Activated CD4-positive, alpha-beta T cell treated with anti-CD3 and anti-CD28 coated beads, Interleukin-2, amount 50 U/mL, for 24 hours (primary cell): ENCODE measurements at places on chromosomes 1 and 21.

GRCh38 chr1:228009828-228010775 is 3.3 kb downstream of the WNT3A start:
- no peak for DNase-seq

- DNase-seq, result no peak
These were observed 165.9 kb downstream of the PRDM2 start for GRCh38 chr1:13865851-13866250.

DNA sequence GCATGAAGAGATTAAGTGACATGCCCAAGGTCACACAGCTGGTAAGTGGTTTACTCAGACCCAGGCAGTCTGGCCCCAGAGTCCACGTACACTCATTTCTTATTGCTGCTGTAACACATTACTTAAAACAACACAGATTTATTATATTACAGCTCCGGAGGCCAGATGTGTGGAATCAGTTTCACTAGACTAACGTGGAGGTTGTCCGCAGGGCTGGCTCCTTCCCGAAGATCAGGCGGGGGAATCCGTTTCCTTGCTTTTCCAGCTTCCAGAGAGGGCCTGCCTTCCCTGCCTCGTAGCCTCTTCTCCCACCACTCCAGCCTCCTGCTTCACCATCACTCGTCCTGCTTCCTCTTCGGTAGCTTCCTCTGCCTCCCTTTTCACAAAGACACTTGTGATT is 81.2 kb downstream of the KCNN3 start:
- no peak for DNase-seq

GRCh38 chr1:18951818-18952391 is 4.6 kb downstream of the IFFO2 start:
- peak; percentile 81 for DNase-seq

- DNase-seq, result no peak
These were observed 639.7 kb downstream of the LMO4 start for GRCh38 chr1:87968197-87968955.

GRCh38 chr1:162580308-162580707 is 18.8 kb downstream of the UAP1 start:
- no peak for DNase-seq

DNA sequence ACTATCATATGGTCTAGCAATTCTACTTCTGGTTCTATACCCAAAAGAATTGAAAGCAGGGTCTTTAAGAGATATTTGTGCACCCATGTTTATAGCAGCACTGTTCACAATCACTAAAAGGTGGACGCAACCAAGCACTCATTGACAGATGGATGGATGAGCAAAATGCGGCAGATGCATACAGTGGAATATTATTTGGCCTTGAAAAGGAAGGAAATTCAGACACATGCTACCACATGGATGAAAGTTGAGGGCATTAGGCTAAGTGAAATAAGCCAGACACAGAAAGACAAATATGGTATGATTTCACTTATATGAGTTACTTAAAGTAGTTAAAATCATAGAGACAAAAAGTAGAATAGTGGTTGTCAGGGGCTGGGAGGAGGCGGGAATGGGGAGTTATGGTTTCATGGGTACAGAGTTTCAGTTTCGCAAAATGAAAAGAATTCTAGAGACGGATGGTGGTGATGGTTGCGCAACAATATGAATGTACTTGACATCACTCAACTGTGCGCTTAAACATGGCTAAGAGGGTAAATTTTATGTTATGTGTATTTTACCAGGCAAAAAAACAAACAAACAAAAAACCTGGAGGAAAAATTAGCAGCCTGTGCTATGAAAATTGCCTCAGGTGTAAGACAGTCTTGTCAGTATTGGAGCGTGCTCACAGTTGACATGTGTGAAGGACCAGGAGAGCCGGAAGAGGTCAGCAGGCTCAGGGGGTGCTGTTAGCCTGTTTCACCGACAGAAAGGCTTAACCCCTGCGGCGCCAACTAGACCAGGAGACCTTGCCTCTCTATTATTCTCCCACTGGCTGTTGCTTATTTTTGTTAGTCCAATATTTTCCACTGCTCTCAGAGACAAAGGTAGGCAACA is 26.5 kb downstream of the CD247 start:
- no peak for DNase-seq

DNA sequence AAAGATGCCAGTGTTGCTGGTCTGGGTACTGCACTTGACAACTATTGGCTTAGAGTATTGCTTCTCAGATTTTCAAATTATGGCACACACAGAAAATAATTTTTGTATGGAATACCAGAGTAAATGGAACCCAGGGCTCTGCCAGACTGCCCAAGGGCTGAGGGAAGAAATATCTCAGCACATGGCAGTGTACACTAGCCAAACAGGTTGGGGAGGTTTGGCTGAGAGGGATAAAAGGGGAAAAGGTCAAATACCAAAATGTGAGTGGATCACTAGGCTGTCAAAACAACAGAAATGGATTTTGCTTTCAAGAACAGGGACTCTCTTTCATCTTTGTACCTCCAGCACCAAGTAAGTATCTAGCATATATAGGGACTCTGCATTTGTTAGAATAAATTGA is 3.0 kb upstream of the RGS8 start:
- DNase-seq, result no peak

GRCh38 chr1:27366411-27367159 is at the start of gene MAP3K6:
TSS of gene MAP3K6 (minus strand) at chr1:27366961. CDS start at chr1:27366597, 364 bp downstream.
- no peak for DNase-seq

- no peak for DNase-seq
These were observed 2.2 kb upstream of the ADORA3 start for GRCh38 chr1:111505641-111506119.

GRCh38 chr1:84434801-84435549 is 36.7 kb downstream of the DNASE2B start:
- no peak for DNase-seq

DNA sequence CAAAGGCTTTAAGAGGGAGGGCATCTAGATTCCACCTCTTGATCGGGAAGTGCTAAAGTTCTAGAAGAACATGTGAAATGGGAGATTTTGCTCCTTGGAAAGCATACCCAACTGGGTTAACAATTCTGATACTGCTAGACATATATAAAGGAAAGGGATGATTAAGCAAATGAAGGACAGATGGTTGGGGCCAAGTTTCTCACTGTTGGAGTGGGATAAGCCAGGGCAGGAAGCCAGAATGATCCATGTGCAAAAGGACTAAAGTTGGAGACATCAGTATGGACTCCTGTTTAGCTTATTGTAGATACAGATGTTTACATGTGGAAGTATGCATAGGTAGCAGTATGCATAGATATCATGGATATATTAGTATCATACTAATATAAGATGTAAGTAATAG is 16.8 kb downstream of the PLA2G5 start:
- no peak for DNase-seq

GRCh38 chr1:78373676-78374075 is 117.1 kb upstream of the PTGFR start:
- DNase-seq, result no peak

GRCh38 chr1:44100183-44100868 is 18.3 kb upstream of the KLF17 start:
- DNase-seq, result no peak

GRCh38 chr1:211731456-211732292 is 56.3 kb upstream of the NEK2 start:
- DNase-seq, result no peak

GRCh38 chr1:38541223-38541622 is 318.3 kb downstream of the RRAGC start:
- no peak for DNase-seq

GRCh38 chr1:21935393-21935804 is 1.7 kb downstream of the HSPG2 start:
- no peak for DNase-seq

GRCh38 chr1:27992276-27992675 is 32.5 kb downstream of the XKR8 start:
- DNase-seq, result peak; percentile 3

DNA sequence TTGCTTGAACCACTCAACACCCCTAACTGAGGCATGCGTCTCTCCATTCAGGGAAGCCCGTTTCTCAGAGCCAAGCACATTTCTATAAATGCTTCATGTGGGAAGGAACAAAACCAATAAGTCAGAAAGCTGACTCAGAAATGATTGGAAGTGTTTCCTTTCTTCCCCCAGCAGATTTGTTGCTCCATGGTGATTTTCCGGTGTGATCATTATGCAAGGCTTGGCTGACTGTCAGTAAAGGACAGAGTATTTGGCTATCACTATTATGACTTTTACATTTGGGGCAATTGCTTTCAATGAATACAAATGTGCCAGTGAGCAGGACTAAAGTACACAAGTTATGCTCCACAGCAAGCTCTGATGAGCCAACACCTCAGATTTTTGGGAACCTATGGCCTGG is 53.3 kb upstream of the ZC3H11B start:
- DNase-seq, result no peak

DNA sequence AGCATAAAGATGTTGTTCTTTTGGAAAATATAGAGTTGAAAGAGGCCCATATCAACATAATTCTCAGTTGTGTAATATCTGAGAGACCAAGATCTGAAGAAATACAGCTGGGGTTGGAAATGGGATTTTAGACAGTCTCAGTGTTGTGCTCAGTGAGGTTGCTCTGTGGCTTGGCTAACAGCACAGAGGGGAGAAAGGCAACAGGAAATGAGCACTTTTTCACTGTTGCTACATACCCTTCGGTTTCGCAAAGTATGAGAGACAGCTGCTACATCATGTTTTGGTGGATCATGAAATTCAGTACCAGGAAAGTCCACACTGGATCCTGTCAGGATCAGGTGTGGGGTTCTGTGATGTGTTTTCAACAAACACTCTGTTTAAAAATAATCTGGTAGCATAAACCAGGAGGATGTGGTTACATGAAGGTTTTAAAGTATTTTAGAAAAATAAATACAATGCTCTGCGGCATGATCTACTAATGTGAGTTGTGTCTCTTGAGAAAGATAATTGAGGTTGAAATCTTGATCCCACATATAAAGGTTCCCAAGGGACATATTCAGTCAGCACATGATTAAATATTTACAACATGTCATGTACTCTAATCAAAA is 7.0 kb upstream of the GPR88 start:
- DNase-seq, result no peak

DNA sequence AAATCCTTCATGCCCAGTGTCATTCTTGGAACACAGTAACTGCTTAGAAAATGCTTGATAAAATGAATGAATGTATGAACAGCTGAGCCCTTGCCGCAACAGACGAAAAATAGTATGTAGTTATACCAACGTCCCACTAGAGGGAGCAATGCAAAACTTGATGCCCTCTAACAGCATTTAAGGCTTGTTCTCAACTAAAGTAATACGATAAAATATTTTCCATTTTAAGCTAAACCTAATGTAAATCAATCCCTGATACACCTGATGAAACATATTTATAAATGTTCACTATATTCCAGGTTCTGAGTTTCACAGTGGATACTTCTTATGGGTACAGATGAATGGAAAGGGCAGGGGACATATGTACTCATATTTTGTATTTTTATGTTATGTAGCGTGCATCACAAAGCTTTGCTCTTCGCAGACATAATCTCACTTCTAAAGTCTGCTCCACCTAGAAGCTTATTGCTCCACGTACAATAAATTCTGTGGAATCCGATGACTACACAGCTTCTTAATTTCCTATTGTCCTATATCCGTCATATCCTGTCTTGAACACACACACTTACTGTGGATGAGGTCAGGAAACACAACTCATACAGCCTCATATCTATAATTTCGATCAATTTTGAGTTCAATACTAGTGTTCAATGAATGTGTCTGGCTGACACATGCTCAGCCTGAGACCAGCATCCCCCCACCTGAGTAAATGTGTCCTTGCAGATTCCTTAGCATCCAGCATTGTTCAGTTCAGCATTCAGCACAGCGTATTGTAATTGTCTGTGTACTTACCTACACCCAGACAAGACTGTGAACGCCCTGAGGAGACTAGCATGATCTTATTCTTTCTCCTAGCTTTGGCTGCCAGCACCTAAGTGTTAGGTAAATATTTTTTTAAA is 4.4 kb upstream of the UTP25 start:
- DNase-seq, result peak; percentile 39

- no peak for DNase-seq
These were observed 80.2 kb downstream of the VPS13D start for GRCh38 chr1:12309783-12310742.

DNA sequence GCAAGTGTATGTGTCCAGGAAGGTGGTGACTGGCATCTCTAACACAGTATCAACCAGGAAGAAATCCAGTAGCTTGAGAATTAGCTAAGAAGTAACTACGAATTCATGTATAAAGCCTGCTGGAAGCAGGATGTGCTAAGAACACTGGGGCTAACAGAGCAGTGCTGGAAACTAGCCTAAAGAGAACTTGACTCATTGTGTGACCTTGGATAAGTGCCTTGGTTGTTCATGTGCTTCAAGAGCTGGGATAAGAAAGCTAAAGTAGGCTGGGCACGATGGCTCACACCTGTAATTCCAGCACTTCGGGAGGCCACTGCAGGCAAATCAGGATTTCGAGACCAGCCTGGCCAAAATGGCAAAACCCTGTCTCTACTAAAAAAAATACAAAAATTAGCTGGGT is 186.9 kb downstream of the RRAGC start:
- DNase-seq, result no peak

DNA sequence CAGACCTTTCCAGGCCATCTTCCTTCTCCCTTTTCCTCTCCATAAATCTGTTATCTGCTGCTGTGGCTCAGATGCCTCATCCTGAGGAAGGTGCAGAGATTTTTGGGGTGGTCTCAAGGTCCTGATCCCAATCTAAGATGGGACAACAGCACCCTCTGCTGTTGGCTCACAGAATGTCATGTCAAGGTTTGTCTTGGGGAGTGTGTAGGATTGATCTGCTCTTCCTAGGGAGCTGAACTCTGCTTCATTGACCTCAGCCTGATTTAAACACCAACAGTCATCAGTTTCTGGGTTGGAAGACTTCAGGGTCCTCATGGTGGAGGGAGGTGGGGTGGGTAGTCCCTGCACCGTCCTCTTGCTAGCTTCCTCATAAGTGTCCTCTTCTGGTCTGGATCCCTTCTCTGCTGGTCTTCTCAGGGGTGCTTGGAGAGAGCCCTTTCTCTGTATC is 62.8 kb upstream of the LAX1 start:
- DNase-seq, result peak; percentile 49

- no peak for DNase-seq
These were observed 1151.7 kb upstream of the ADGRL4 start for GRCh38 chr1:80158266-80158665.

DNA sequence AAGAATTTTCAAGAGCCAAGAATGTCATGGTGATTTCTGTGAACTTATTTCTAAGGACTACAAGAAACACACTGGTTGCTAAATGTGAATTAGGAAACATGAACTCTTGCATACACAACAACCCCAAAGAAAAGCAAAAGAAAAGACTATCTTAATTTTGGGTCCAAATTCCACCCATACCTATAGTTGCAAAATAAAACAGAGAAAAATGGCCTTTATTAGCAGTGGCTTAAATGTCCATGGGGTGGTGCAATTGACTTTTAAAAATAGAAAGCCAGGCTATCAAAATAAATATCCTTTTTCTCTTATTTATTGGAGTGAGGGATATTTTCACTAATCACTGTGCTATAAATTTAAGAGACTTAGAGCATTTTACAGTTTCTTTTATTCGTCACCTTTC is 80.9 kb upstream of the DPYD start:
- DNase-seq, result no peak

DNA sequence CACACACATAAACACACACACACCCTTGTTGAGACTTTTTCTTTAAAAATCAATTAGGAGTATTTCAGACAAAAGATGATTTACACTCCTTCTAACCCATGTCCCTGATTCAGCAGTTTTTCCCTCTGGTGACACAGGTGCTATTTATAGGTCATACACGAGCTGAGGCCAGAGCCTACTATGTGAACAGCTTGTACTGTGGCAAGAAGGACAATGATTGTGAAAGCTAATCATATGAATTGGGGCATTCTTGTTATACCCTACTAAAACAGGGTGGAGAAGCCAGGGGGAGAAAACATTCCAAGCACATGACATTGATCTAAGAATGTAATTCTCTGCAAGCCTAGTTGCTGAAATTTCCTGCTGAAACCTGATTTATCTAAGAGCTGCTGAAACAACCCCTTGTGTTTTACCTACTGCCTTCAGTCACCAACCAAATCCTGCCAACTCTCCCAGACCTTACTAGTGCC is 60.3 kb downstream of the XCL1 start:
- DNase-seq, result no peak
